ENCODE measurements at places on chromosomes 13 and 19.

GRCh38 chr19:41416194-41416674, 10.9 kb downstream of the B3GNT8 start:
- DNase-seq = no peak

DNA sequence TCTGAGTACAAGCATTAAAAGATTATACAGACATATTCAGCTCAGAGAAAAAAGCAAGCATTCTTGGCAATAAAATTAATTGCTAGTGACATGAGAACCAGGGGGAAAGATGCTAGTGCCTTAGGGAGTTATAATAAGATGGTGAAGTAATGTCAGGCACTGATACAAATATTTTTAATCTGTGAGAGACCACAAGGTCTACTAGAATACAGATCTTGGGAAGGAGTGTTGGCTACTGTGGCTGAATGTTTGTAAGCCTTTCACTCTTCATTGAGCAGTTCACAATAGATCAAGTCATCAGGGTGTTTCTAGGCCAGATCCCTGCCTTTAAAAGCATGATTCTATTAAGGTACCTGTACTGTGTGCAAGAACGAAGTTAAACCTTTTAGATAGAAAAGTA, 16.4 kb downstream of the FREM2 start:
- DNase-seq = no peak

- no peak for DNase-seq
Observed at GRCh38 chr13:33032037-33032625, 15.9 kb downstream of the KL start.

- peak; percentile 53 for DNase-seq
Observed at GRCh38 chr13:34076943-34077703, 259.2 kb downstream of the RFC3 start.

GRCh38 chr19:40735013-40735771, 15.1 kb downstream of the ACTMAP start:
- no peak for DNase-seq

- DNase-seq = no peak
Observed at GRCh38 chr13:101453784-101454201, 1.3 kb downstream of the ITGBL1 start.

DNA sequence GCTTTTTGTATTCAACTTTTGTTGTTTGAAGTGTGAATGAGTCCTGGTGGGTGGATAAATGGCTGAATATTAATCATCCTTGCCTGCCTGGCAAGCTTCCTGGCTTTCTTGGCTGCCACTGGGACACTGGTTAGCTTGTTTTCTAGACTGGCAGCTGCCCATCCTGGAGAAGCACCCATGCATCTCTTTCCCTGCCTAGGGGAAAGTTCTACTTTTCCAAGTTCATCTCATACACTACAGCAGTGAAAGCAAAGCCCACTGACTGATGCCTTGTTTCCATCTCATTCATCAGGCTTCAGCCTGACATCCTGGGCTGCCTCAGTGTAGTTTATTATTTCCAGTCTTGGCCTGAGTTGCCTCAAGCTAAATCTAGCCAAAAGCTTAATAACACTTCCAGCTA, 244.8 kb downstream of the PCDH20 start:
- no peak for DNase-seq

GRCh38 chr13:80338781-80339562, 2.0 kb downstream of the SPRY2 start:
- DNase-seq = peak; percentile 84
